Transverse colon (tissue), 4 donors: ENCODE measurements at places on chromosomes 12 and 14. TPM values are rescaled to one million over a fixed set of nuclear protein-coding genes. Genes with fewer than 3 reads are reported as not detected.

Gene CACNA2D4
- 7.2 TPM for total RNA-seq

Gene SLC8A3
- total RNA-seq: not detected

Gene TUNAR
- not detected for total RNA-seq

Gene PAPLN
- 12.5 TPM for total RNA-seq

Gene PRH2
- not detected for total RNA-seq

Gene FLVCR2
- 54.5 TPM for total RNA-seq

Gene REP15
- total RNA-seq: 38.3 TPM

Gene GPR68
- not detected for total RNA-seq

Gene GDF11
- total RNA-seq: 0.41 TPM

Gene DLGAP5
- 1.5 TPM for total RNA-seq

Gene CEBPE
- total RNA-seq: not detected

Gene CLEC6A
- total RNA-seq: not detected

Gene NID2
- total RNA-seq: 62.7 TPM

Gene DNAH10
- 0.20 TPM for total RNA-seq

Gene ASCL1
- total RNA-seq: not detected

Gene NGB
- total RNA-seq: not detected

Gene BCL11B
- 3.1 TPM for total RNA-seq

Gene TAS2R10
- not detected for total RNA-seq

Gene DBX2
- total RNA-seq: not detected

Gene DEPDC4
- total RNA-seq: not detected

Gene CATSPERB
- total RNA-seq: not detected

Gene TAS2R7
- total RNA-seq: not detected

Gene HOXC12
- not detected for total RNA-seq

Gene TSHR
- 0.37 TPM for total RNA-seq

Gene GALNT9
- total RNA-seq: not detected

Gene IFT43
- 412 TPM for total RNA-seq

Gene CRIP1
- 63.0 TPM for total RNA-seq

Gene PLEKHD1
- total RNA-seq: not detected

Gene TMEM233
- not detected for total RNA-seq

Gene FOXG1
- not detected for total RNA-seq

Gene OR10P1
- total RNA-seq: not detected

Gene NANOG
- not detected for total RNA-seq

Gene TC2N
- 36.0 TPM for total RNA-seq

Gene TAS2R19
- total RNA-seq: 1.4 TPM
